ENCODE measurements at places on chromosomes 16 and 17. TPM values are rescaled to one million over a fixed set of nuclear protein-coding genes. Genes with fewer than 3 reads are reported as not detected.

The TBC1D3B gene
- total RNA-seq: 0.42 TPM

GRCh38 chr17:81832608-81833159, 407 bp downstream of the MCRIP1 start:
- H3K4me3 ChIP-seq: peak overlapping the region; percentile 59
- H3K4me1 ChIP-seq: peaks cover 30% of the 10 kb centered on the region
- peak overlapping the region; percentile 41 for H3K27ac ChIP-seq
- no peak for DNase-seq
- no peaks in the 10 kb centered on the region for H3K27me3 ChIP-seq

The TBC1D3E gene
- total RNA-seq: 0.33 TPM

DNA sequence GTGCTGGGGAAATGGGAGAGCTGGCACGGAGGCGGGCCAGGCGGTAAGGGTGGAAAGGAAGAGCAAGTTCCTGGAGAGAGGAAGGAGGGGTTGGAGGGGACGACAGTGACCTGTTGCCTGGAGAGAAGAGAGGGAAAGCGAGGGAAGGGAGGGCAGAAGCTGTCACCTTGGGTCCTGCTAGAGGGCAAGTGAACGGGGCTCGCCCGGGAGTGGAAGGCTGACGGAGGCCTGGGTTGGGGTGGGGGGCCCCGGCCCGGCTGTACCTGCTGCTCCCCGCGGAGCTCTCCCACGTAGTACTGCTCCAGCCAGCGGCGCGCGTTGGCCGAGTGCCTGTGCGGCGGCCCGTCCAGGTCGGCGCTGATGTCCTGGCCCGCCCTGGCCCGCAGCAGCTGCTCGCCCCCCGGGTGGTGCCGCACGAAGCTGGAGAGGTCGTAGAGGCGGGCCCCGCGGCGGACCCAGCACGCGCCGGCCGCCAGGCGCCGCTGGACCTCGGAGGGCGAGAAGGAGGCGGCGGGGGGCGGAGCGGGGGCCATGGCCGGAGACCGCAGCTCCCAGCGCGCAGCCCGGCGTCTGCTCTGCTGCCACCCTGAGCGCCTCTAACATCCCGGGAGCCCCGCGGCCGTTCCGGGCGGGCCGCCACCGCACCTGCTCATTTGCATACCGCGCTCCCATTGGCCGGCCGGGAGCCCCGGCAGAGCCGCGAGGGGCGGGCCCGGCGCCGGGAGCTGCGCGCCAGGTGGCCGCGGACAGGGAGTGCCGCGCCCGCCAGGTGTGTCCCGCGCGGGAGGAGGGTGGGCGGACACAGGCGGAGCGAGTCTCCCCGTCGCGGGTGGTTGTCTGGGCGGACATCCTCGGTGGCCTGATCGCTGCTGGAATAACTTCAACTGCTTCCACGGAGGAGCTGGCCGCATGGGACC, at the start of gene FA2H:
Gene FA2H, minus strand, starts transcription at position 598 of the 917 bp plus-strand sequence. Its CDS starts 65 bp downstream, at position 533.
- peak; percentile 75 for DNase-seq
- H3K4me3 ChIP-seq: peak within 1 kb of the TSS; percentile 54
- H3K36me3 ChIP-seq: no peaks in the 10 kb centered on the region
- H3K27me3 ChIP-seq: peaks cover 4% of the 10 kb centered on the region
- H3K27ac ChIP-seq: no peak within 1 kb of the TSS
- H3K4me1 ChIP-seq: peaks cover 10% of the 10 kb centered on the region

The ITGB4 gene
- total RNA-seq: 0.42 TPM

GRCh38 chr16:31267332-31268032, 7.7 kb downstream of the ITGAM start:
- H3K4me1 ChIP-seq: no peaks in the 10 kb centered on the region
- H3K36me3 ChIP-seq: no peaks in the 10 kb centered on the region

DNA sequence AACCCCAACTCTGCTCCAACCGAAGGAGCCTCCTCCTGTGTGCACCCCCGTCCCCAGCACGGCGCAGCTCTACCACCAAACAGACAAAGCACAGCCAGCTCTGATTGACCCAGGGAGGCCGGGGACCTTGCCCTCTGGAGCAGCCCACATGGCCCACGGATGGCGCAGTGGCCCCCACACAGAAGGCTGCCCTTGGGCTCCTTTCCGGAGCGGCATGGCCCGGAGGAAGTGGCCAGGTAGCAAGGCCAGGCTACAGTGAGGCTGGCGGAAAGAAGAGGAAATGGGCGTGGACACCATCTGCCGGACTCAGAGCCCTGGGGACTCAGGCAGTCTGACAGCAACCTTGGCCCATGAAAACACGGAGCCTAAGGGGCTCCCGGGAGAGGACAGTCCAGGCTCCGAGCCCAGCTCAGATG, 19.9 kb upstream of the ZC3H18 start:
- no peak overlapping the region for H3K27ac ChIP-seq
- H3K36me3 ChIP-seq: no peaks in the 10 kb centered on the region
- no peaks in the 10 kb centered on the region for H3K4me1 ChIP-seq
- DNase-seq: no peak
- H3K27me3 ChIP-seq: no peaks in the 10 kb centered on the region

DNA sequence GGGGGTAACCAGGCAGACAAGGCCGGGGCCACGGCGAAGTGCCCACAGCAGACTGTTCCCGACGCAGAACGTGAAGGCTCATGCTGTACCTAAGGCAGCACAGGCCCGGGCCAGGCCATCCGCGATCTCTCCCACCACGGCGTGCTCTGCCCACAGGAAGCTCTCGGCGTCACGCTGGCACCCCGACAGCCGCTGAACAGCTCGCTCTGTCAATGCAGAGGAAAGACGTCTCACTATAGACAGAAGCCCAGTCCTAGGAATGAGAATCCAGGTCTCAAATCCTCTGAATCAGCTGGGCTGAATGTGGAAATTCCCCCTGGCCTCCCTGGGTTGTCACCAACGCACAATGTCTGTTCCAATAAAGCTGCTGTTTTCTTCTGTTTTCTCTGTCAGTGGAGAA, 21.4 kb downstream of the SERPINF1 start:
- H3K27me3 ChIP-seq: no peaks in the 10 kb centered on the region
- peaks cover 26% of the 10 kb centered on the region for H3K4me1 ChIP-seq
- H3K27ac ChIP-seq: peak overlapping the region; percentile 83
- H3K4me3 ChIP-seq: no peak overlapping the region
- DNase-seq: no peak

- H3K36me3 ChIP-seq: no peaks in the 10 kb centered on the region
- H3K4me1 ChIP-seq: peaks cover 23% of the 10 kb centered on the region
- H3K4me3 ChIP-seq: no peak overlapping the region
- H3K27me3 ChIP-seq: no peaks in the 10 kb centered on the region
Observed at GRCh38 chr17:67248291-67248690, 3.3 kb upstream of the HELZ start.

The CACNG5 gene
- total RNA-seq: not detected

DNA sequence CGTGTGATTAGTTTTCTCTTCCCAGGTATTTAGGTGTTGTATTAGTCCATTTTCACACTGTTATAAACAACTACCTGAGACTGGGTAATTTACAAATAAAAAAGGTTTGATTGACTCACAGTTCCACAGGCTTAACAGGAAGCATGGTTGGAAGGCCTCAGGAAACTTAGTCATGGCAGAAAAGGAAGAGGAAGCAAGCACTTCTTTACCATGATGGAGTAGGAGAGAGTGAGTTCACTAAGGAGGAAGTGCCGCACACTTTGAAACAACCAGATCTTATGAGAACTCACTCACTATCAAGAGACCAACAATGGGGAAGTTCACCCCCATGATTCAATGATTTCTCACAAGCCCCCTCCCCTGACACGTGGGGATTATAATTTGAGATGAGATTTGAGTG, 1343.7 kb upstream of the GOT2 start:
- no peak for DNase-seq
- H3K4me3 ChIP-seq: no peak overlapping the region
- H3K4me1 ChIP-seq: no peaks in the 10 kb centered on the region
- H3K27ac ChIP-seq: no peak overlapping the region
- no peaks in the 10 kb centered on the region for H3K27me3 ChIP-seq

The C17orf78 gene
- total RNA-seq: not detected

The CAVIN1 gene
- 22.2 TPM for total RNA-seq

GRCh38 chr16:88853325-88853941, 3.3 kb downstream of the GALNS start:
- DNase-seq: no peak
- H3K27ac ChIP-seq: no peak overlapping the region
- no peaks in the 10 kb centered on the region for H3K36me3 ChIP-seq
- peaks cover 33% of the 10 kb centered on the region for H3K4me1 ChIP-seq
- H3K27me3 ChIP-seq: no peaks in the 10 kb centered on the region
- no peak overlapping the region for H3K4me3 ChIP-seq

The CMTM1 gene
- total RNA-seq: 0.33 TPM

- no peaks in the 10 kb centered on the region for H3K4me1 ChIP-seq
- no peaks in the 10 kb centered on the region for H3K27me3 ChIP-seq
- no peak overlapping the region for H3K4me3 ChIP-seq
- no peak overlapping the region for H3K27ac ChIP-seq
Observed at GRCh38 chr16:65070831-65071432, 50.9 kb downstream of the CDH11 start.

DNA sequence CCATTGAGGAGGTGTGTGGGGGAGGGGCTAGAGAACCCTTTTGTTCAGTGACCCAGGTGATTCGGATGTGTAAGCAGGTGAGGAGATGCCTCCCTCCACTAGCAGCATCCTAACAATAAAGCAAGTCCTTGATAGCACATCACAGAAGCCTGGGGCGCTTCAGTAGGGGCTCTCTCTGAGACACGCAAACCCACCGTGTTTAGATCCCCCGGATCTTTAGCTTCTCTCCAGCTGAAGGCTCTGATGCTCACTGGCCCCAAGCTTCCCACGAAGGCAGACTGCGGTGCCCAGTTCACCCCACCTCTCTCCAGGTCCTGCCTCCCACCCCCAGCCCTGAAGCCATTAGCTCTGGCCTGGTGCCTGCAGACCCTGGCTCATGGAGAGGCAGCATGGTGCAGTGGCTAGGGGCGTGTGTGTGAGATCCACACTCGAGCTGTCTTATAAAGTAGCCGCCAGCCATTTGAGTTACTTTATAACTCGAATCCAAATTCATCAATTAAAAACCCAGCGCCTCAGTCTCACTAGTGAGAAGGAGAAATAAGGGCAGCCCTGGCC, 204.7 kb upstream of the TNRC6C start:
- DNase-seq: no peak
- no peaks in the 10 kb centered on the region for H3K4me1 ChIP-seq
- no peak overlapping the region for H3K4me3 ChIP-seq
- H3K36me3 ChIP-seq: no peaks in the 10 kb centered on the region

GRCh38 chr16:73019457-73020362, 28.2 kb downstream of the ZFHX3 start:
- H3K4me1 ChIP-seq: peaks cover 31% of the 10 kb centered on the region
- H3K27me3 ChIP-seq: no peaks in the 10 kb centered on the region
- DNase-seq: no peak
- no peak overlapping the region for H3K4me3 ChIP-seq
- H3K36me3 ChIP-seq: no peaks in the 10 kb centered on the region
- H3K27ac ChIP-seq: peak overlapping the region; percentile 61

The SLC25A39 gene
- total RNA-seq: 395 TPM

- no peak for DNase-seq
- peaks cover 12% of the 10 kb centered on the region for H3K4me1 ChIP-seq
- H3K27ac ChIP-seq: no peak overlapping the region
- H3K27me3 ChIP-seq: no peaks in the 10 kb centered on the region
- no peaks in the 10 kb centered on the region for H3K36me3 ChIP-seq
Observed at GRCh38 chr16:1424028-1424427, 3.5 kb upstream of the UQCC4 start.

The ADGRG1 gene
- total RNA-seq: 3.3 TPM

DNA sequence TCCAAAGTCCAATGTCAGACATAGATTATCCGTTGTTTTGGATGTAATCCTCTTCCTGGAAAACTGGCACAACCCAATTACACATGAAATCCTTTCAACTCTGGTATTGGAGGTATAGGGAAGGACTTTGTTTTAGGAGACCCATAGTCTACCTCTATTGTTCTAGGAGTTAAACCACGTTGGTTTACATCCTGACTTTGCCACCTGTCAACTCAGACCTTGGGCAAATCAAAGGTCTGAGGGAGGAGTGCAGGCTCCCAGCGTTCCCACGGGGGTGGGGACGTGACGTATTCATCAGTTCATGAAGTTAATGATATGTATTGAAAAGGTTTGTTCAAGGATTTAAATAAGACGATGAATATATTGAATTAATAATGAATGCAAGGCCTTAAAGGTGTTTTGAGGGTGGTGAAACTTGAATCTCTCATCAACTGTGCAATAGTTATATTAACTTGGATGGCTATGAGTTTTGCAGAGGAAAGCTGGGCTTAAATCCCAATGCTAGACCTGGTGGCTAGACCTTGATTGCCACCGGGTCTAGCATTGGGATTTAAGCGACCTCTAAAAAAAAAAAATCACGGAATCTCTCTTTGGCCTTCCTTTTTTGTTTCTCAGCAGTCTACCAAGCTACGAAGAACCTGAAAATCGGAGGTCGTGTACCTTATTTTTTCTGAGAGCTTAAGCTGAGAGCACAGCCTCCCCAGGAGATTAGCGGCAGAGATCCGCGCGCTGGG, 744 bp upstream of the NF1 start:
- H3K27ac ChIP-seq: peak overlapping the region; percentile 97
- H3K36me3 ChIP-seq: no peaks in the 10 kb centered on the region
- no peak for DNase-seq
- no peaks in the 10 kb centered on the region for H3K4me1 ChIP-seq

DNA sequence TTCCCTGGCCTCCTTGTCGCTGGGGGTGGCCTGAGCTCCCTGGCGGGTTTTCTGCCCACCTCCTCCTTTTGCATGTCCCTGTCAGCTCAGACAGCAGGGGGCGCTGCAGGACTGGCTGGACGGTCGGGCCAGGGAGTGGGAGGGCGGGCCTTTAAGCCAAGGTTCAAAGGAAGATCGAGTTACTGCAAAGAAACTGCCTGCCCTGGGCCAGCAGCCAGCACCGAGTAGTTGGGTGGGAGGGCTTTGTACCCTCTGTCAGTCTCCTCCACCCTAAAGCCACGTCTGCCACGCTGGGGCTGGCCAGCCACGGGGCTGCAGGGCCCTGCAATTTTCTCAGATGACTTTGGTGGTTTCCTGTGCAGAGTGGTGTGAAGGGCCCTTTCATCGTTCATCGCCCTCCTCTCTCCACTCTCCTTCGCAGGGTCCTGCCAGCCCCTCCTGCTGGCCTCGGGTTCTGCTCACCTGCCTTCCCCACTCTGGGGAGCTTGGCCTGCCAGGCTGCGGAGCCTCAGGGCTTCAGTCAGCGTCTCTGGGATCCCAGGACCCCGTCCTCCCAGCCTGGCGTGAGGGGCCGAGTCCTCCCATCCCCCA, 12.3 kb downstream of the GPR142 start:
- H3K27ac ChIP-seq: no peak overlapping the region
- DNase-seq: peak; percentile 91
- H3K4me3 ChIP-seq: no peak overlapping the region
- no peaks in the 10 kb centered on the region for H3K27me3 ChIP-seq

GRCh38 chr16:56610017-56610608, 1.7 kb downstream of the MT2A start:
- H3K27me3 ChIP-seq: no peaks in the 10 kb centered on the region
- DNase-seq: no peak
- peak overlapping the region; percentile 98 for H3K27ac ChIP-seq
- H3K4me3 ChIP-seq: peak overlapping the region; percentile 68
- H3K4me1 ChIP-seq: peaks cover 15% of the 10 kb centered on the region
- H3K36me3 ChIP-seq: no peaks in the 10 kb centered on the region

The CD300E gene
- total RNA-seq: 0.47 TPM

DNA sequence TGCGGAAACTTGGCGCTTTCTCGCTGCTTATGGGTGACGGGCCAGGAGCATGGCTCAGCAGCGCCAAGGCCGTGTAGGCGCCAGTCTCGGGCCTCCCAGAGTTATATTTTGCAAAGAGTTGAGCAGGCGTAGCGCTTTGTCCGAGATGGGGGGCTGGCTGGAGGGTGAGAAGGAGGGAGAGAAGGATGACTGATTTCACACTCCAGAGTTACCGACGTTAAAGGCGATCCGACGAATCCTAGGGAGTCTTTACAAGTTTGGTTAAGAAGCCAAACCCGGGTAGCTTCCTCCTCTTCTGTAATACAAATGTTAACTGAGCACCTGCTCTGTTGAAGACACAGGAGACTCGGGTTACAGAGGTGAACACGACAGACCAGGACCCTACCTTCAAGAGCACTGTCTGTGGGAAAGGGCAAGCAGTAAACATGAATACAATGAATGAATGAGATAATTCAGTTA, 782 bp downstream of the POLR2A start:
- peak overlapping the region; percentile 58 for H3K4me3 ChIP-seq
- H3K4me1 ChIP-seq: peaks cover 36% of the 10 kb centered on the region
- DNase-seq: no peak
- H3K36me3 ChIP-seq: peaks cover 1% of the 10 kb centered on the region

Measured in liver (tissue), 10 donors.